Hematopoietic multipotent progenitor cell (in vitro differentiated cells): ENCODE measurements at places on chromosomes 4 and X.
A peak's percentile ranks its signal among the peaks of the same experiment; 100 is the strongest.

DNA sequence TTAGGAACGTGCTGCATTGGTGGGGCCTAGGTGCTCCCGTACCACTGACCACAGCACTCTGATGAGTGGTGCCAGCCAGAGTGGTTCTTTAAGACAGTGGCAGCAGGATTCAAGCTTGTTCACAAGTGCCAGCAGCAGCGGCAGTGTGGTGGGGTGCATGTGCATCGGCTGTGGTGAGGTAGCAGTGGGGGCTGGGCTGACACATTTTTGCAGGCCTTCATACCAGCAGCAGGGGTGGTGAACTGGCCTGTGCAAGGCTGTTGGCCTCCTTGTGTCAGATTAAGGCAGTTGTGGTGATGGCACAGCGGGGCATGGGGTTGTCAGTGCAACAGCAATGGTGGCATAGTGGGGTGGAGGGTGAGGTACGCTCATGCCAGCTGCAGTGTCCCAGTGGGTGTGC lies 131.4 kb downstream of the PABPC4L start:
- DNase-seq, result no peak

DNA sequence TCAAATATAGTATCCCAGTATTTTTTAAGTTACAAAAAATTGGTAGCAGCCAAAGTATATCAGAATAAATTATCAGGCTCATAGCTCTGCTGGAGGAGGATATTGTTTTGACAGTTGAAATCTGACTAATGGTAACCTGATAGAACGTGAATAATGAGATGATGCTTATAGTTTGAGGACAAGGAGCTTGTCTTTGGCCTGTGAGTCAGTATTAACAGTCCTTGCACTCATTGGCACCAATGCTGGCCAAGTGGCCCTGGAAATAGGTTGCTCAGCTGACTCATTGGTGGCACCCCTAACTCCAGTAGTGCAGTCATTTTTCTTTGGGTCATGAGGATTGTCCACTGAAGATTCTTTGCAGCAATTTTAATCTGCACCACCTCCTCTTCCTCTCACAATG lies 203.3 kb upstream of the JADE1 start:
- DNase-seq, result no peak

- DNase-seq, result no peak
Measured at GRCh38 chr4:10346023-10346422, 111.2 kb downstream of the ZNF518B start.

DNA sequence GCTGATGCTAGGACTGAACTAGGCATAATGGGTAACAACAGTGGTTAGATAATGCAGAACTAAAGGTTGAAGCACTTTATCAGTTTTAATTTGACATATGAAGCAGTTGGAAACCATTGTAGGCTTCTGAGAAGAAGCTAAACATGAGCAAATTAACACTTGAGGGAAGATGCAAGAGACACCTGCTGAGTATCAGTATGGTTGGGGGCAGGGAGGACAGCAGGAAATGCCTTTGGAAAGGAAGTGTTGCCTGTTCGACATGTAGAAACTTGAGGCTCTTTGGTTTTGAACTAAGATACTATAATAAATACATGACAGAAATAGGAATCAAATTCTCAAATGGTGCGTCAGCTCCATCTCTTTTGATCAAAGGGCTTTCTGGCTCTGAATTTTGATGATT lies 115.6 kb downstream of the FHIP1A start:
- DNase-seq, result no peak

- DNase-seq, result no peak
Measured at GRCh38 chrX:22366166-22366702, 93.5 kb downstream of the CBLL2 start.

GRCh38 chr4:98143001-98143899 lies at the start of gene STPG2:
Gene STPG2 (minus strand): TSS chr4:98143476.
- DNase-seq, result peak; percentile 92

GRCh38 chrX:52355108-52355507 lies 13.7 kb upstream of the XAGE2 start:
- DNase-seq, result no peak

DNA sequence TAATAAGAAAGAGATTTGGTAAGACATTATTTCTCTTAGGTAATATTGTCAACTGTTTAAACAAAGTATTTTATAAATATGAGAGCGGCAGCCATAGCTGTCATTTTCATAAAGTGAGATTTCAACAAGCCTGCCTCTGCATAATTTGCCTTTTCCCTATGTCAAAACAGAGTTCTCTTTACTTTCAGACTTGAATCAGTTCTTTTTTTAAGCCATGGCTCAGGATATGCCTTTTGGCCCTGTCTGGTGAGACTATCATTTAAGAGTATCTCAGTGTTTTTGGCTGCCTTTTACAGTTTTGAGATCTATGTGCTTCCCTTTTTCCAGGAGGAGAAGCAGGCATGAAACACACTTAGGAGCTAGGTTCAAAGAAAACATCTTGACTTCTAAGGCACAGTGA lies 7.5 kb upstream of the GUCY1A1 start:
- DNase-seq, result no peak
